ENCODE measurements at places on chromosomes 16 and 17. TPM values are rescaled to one million over a fixed set of nuclear protein-coding genes. Genes with fewer than 3 reads are reported as not detected.

The MRTFB gene
- 21.6 TPM for total RNA-seq

The TPSG1 gene
- total RNA-seq: not detected

The SLC6A2 gene
- total RNA-seq: not detected

The TOP3A gene
- total RNA-seq: 72.0 TPM

The AOC2 gene
- total RNA-seq: 2.6 TPM

The MT1M gene
- total RNA-seq: not detected

The HS3ST3A1 gene
- total RNA-seq: 11.3 TPM

The GP1BA gene
- total RNA-seq: not detected

The HP gene
- total RNA-seq: not detected

The ZNF747 gene
- 13.8 TPM for total RNA-seq

The STAT5B gene
- 156 TPM for total RNA-seq

The PPP1R1B gene
- total RNA-seq: not detected

The METTL16 gene
- total RNA-seq: 36.7 TPM

The SPATA22 gene
- total RNA-seq: 0.20 TPM

The CACNG3 gene
- not detected for total RNA-seq

The PTGES3L gene
- 0.63 TPM for total RNA-seq

The OSGIN1 gene
- 0.51 TPM for total RNA-seq

The SPIRE2 gene
- total RNA-seq: 1.2 TPM

The BAIAP3 gene
- total RNA-seq: 1.8 TPM

The KRTAP1-1 gene
- not detected for total RNA-seq

The CCL13 gene
- total RNA-seq: not detected

The ADPRM gene
- total RNA-seq: 12.2 TPM

The UBB gene
- 1,398 TPM for total RNA-seq

The HASPIN gene
- total RNA-seq: 26.9 TPM

The KRTAP17-1 gene
- not detected for total RNA-seq

The CDH16 gene
- total RNA-seq: not detected

The SLFN14 gene
- total RNA-seq: 0.10 TPM

The PPY gene
- not detected for total RNA-seq

The LITAFD gene
- total RNA-seq: not detected

The MARVELD3 gene
- not detected for total RNA-seq

The SYNGR3 gene
- 20.8 TPM for total RNA-seq

The TM4SF5 gene
- 0.22 TPM for total RNA-seq

The IRX5 gene
- 0.34 TPM for total RNA-seq

The KRT17 gene
- 0.54 TPM for total RNA-seq

The TBC1D3K gene
- total RNA-seq: not detected

The ABR gene
- 141 TPM for total RNA-seq

The VAT1L gene
- total RNA-seq: not detected

The KDM6B gene
- 35.5 TPM for total RNA-seq

The ABCA10 gene
- total RNA-seq: 0.66 TPM

The HOXB2 gene
- 38.1 TPM for total RNA-seq

The RANGRF gene
- total RNA-seq: 49.9 TPM

The MT3 gene
- total RNA-seq: 2.5 TPM

The HNF1B gene
- total RNA-seq: 1.8 TPM

The TMED6 gene
- 2.4 TPM for total RNA-seq

The SLFN11 gene
- 74.5 TPM for total RNA-seq

The PITPNM3 gene
- 1.0 TPM for total RNA-seq

The ATP2C2 gene
- total RNA-seq: not detected

The DPEP3 gene
- total RNA-seq: 0.22 TPM

The WNK4 gene
- 0.15 TPM for total RNA-seq

The LGALS9C gene
- 0.64 TPM for total RNA-seq

The ZDHHC7 gene
- 31.9 TPM for total RNA-seq

The HCRT gene
- total RNA-seq: 0.39 TPM

The RUNDC3A gene
- total RNA-seq: 0.64 TPM

The SAMD14 gene
- total RNA-seq: 2.7 TPM

The SKAP1 gene
- total RNA-seq: 84.4 TPM

The HSD17B1 gene
- total RNA-seq: 0.34 TPM

The KIF2B gene
- total RNA-seq: not detected

The ANTKMT gene
- total RNA-seq: 8.1 TPM

The SMARCE1 gene
- 98.8 TPM for total RNA-seq

The CACNG1 gene
- not detected for total RNA-seq

Data from T-helper 1 cell treated with Interleukin-12 subunit alpha and Interleukin-12 subunit beta and Interleukin-4 antibody, amounts not matched to agents 30 ng/mL and 1 ng/mL, for 36 hours (primary cell).